ENCODE measurements at places on chromosomes 3 and 15. TPM values are rescaled to one million over a fixed set of nuclear protein-coding genes. Genes with fewer than 3 reads are reported as not detected.

GRCh38 chr15:34046471-34047145 is 7.6 kb upstream of the AVEN start:
- no peak for ATAC-seq

C3orf20 gene
- 0.16 TPM for total RNA-seq

GRCh38 chr3:160735826-160736225 is 20.2 kb upstream of the PPM1L start:
- no peak for ATAC-seq

FGD5 gene
- total RNA-seq, result 0.74 TPM

LDHAL6B gene
- total RNA-seq, result not detected

DNA sequence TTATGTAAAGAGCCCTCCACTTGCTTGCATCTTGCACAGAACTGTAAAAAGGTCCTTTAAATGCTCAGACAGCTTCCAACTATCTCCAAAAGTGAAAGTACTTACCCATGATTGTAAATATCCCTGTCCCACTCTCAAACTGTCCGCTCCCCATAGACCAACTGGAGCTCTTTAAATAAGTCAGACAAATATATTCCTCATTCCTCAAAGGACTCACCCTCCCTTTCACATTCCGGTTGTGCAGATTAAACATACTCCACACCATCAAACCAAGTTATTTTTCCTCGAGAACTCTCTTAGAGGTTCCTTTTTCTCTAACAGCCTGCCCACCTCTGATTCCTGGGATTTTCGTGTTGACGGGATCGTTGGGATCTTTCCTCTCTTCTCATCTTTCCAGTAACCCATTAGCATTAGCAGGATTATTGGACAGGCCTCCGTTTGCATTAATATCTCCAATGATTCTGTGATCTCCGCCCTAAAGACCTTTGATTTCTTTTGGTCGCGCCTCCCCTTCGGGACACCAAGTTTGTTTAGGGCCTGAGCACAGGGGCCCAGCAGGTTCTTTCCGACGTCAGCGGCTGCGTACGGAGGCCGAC is 763 bp downstream of the GOLGB1 start:
- ATAC-seq, result peak; percentile 32

NIT2 gene
- total RNA-seq, result 45.3 TPM

- peak; percentile 49 for ATAC-seq
Observed at GRCh38 chr15:50633653-50634052, 52.9 kb downstream of the TRPM7 start.

GRCh38 chr3:179421500-179421899 is 29.8 kb downstream of the GNB4 start:
- ATAC-seq, result no peak

GRCh38 chr3:139617672-139618268 is 60.0 kb downstream of the NMNAT3 start:
- no peak for ATAC-seq

GRCh38 chr3:131167867-131168266 is 141.2 kb downstream of the NEK11 start:
- no peak for ATAC-seq

GRCh38 chr15:91132079-91132478 is 32.0 kb downstream of the SV2B start:
- ATAC-seq, result no peak

DNA sequence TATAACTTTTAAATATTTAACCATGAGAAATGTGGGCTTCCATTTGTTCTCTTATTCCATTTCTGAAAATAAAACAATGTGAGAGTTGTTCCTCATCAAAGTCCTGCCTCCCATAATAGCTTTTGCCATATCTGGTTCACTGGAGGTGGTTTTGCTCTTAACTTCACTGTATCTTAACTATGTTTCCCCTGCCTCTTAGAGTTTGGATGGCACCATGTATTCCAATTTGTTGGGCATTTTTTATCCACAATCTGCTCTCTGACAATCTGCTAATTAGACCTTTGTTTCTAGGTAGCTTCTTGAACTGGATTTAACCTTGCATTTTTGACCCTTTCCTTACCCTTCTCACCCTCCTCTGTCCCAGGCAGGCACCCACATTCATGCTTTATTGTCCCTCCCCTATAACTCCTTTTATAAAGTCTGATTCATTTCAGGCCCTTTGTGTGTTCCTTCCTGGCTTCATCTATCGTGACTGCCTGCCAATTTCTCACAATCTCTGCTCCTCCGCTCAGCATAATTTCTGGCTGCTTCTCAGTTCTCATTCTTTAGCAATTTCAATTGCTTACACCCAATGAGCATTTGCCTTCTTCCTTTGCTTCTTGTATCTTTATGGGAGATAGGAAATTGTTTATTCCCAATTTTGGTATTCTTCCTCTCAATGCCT is 144.2 kb upstream of the ARHGEF26 start:
- ATAC-seq, result no peak

GRCh38 chr15:76846782-76847181 is 58.4 kb downstream of the SCAPER start:
- ATAC-seq, result no peak

DNA sequence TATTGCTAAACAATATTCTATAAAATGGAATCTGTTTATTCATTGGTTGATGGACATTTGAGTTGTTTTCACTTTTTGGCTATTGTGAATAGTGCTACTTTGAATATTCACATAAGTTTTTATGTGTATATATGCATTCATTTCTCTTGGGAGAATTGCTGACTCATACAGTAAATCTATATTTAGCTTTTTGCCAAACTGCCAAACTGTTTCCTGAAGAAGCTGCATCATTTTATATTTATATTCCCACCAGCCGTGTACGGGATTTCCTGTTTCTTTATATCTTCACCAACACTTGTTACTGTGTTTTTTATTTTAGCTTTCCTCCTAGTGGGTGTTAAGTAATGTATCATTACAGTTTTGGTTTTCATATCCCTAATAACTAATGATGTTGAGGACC is 12.5 kb upstream of the TCAIM start:
- no peak for ATAC-seq

- ATAC-seq, result no peak
Observed at GRCh38 chr3:58565621-58566397, 11.4 kb downstream of the FAM107A start.

GRCh38 chr15:51752888-51753287 is 1.5 kb downstream of the TMOD2 start:
- no peak for ATAC-seq

GP5 gene
- 1.4 TPM for total RNA-seq

DNA sequence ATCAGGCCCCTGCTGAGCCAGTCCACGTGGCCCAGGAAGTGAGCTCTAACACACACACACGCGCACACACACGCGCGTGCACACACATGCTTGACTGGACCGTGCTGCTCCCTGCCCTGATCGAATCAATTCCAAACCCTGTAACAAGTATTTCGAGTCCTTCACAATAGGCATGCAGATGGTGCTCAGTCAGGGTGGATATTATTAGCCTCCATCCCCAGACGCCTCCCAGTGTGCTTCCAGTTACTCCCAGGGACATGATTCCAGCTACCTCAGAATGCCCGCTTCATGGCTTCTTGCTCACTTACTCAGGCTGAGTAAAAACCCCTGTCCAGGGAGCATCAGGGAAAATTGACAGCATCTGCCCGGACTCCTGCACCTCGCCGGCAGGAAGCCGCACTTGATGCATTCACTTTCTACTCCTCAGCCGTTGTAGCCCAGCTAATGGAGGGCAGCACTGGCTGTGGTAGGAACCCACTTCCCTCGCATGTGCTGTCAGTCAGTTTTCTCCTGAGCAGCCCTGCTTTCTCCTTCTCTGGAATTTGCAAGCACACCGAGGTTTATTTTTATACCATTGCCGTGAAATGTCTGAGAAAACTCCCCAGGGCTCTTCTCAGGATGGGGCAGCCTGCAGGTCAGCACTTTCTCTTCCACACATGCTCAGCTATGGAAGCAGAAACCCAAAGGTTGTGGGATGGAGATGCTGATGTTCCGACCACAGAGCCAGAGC is 126.1 kb upstream of the ABHD17C start:
- ATAC-seq, result no peak

PPM1M gene
- total RNA-seq, result 84.6 TPM

DNA sequence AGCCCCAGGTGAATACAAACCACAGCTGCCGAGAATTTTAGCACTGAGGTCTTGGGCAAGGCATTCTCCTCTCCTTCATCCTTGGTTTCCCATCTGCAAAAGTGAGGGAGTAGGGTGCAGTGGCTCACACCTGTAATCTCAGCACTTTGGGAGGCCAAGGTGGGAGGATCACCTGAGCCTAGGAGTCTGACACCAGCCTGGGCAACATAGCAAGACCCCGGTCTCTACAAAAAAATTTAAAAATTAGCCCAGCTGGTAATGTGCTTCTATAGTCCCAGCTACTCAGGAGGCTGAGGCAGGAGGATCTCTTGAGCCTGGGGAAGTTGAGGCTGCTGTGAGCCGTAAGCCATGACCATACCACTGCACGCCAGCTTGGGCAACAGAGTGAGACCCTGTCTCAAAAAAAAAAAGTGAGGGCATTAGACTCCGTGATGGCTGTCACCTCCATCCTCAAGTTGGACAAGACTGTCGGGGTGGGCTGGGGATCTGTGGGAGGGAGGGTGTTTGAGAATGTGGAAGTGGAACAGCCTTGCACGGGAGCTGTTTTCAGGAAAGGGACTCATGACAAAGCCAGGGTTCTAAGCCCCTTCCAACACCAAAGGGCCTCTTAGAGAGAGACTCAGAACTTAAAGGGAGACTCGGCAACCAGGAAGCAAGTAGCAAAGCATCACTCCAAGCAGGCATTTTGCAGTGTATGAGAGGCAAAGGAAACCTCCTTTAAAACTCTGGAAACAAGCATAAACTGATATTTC is 46.0 kb upstream of the FURIN start:
- no peak for ATAC-seq

GRCh38 chr3:73271-73670 is 123.3 kb upstream of the CHL1 start:
- ATAC-seq, result no peak

GRCh38 chr3:55554634-55555425 is 67.7 kb upstream of the WNT5A start:
- ATAC-seq, result no peak

ZNF654 gene
- 37.0 TPM for total RNA-seq

SEC22C gene
- 46.9 TPM for total RNA-seq

DNA sequence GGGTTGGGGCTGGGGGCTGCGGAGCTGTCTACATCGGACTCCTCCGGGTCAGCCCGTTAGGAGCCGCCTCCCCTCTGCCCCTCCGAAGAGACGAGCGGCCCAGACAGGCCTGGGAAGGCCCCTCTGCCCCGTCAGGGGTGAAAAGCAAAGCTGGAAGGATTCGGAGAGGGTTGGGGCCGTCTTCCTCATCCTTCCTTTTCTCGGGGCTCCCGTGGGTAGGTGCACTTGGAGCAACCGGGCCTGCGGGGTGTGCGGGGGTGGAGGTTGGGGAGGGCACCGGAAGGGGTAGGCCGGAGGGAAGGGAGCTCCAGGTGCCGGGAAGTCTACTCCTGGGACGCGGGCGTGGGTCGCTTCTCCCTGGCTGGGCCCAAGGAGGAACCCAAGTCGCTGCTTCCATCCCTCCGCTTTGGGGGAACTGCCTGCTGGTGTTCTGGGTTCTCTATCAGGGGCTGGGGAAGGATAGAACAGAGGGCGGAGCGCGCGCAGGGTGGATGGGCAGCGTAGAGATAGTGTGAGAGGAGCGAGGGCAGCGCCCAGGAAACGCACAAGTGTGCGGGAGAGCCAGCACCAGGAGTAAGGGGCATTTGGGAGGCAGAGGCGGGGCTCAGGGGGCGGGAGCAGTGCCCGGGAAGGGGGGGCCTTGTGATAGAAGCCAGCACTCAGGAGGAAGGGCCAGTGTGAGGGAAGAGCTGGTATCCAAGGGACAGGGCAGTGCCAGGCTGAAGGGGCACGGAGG is 590 bp downstream of the POLR2H start:
- peak; percentile 26 for ATAC-seq

DNA sequence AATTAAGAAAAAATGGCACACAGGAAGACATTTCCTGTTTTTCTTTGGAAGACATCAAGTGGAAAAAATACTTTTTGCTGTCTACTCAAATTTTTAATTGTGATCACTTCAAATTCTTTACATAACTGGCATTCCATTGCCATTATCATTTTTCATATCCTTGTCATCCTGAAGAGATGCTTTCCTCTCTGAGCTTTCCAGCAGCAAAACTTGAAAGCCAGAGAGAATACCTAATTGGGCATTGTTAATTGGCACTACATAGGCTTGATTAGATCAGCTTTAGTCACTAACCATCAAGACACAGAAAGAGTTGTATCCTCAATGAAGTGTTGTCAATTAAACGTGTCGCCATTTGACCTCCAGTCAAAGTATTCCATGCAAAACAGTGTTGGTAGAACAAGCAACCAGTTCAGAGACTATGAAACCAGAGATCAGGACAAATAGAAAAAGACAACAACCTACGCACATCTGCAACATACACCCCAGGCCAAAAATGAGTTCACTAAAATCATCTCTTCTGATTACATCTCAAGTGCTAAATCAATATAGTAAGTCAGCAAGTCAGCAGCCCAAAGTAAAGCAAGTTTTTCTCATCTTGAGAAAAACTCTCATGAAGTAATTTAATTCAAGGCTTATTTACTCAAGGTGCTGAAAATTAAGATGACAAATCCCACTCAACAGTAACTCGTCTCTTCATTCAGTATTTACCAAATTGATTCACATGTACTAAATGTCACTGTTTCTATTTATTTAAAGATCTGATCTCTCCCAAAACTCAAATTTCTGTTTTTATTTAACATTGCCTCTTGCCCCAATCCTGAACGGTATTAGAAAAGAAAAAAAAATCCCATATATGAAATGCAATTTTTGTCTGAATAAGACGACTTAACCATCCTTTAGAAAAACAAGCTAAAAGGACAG is 123.0 kb downstream of the SUCLG2 start:
- ATAC-seq, result no peak

SV2B gene
- total RNA-seq, result 0.04 TPM

ZMYND10 gene
- 10.9 TPM for total RNA-seq

DNAH12 gene
- not detected for total RNA-seq

- no peak for ATAC-seq
Observed at GRCh38 chr3:72974956-72975355, 21.7 kb upstream of the PPP4R2 start.

GRCh38 chr3:150255413-150255812 is 152.7 kb upstream of the TSC22D2 start:
- no peak for ATAC-seq

DNA sequence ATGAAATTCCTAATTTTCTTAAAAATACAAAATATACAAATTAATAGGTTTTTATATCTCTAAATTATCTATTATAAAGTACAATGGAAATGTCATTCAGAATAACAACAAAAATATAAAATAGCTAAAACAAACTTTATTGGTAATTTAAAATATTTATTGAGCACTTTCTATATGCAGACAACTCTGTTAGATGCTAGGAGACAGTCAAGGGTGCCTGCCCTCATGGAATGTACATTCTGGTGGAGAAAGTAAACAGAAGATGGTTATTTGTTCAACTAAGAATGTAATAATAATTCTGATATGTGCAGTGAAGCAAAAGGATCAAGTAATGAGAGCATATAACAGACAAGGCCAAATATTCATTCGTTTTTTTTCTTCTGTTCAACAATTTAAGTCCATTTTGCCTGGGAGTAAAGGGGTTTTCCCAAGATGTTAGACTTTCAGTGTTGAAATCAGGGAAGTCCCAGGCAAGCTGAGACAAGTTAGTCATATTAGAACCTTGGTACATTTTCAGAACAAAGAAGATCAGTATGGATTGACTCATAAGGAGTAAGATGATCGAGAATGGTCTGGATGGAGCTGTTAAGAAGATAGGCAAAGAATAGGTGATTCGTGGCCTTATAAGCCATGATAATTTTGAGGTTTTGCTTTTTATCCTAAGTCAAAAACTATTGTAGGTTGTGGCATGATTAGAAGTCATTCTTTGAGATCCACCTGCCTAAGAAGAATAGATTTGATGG is 150.2 kb upstream of the MLF1 start:
- peak; percentile 99 for ATAC-seq
